H9 (cell line): ENCODE measurements at places on chromosomes 12 and 14.

GRCh38 chr14:67228325-67228984, 12.8 kb upstream of the PALS1 start:
- no peak for DNase-seq

- no peak for DNase-seq
These were observed 34.8 kb upstream of the MAPKAPK5 start for GRCh38 chr12:111807232-111807631.

- no peak for DNase-seq
These were observed 1044.8 kb downstream of the BCL11B start for GRCh38 chr14:98227000-98227726.

DNA sequence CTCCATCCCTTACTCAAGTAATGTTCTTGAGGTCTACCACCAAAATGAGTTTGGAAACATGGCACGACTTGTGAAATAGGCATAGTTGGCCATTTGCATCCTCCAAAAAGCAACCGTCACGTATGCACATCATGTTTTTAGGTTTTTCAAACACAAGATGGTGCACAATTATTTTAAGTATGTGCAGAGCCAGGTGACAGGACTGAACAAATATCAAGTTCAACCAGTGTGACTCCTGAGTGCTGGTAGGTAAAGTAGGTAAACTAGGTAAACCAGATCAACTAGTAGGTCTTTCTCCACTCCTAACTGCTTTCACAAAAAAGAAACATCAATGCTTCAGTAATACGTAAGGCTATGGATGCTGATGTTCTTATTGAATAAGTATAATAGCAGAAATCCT, 39.1 kb downstream of the FGD6 start:
- no peak for DNase-seq

DNA sequence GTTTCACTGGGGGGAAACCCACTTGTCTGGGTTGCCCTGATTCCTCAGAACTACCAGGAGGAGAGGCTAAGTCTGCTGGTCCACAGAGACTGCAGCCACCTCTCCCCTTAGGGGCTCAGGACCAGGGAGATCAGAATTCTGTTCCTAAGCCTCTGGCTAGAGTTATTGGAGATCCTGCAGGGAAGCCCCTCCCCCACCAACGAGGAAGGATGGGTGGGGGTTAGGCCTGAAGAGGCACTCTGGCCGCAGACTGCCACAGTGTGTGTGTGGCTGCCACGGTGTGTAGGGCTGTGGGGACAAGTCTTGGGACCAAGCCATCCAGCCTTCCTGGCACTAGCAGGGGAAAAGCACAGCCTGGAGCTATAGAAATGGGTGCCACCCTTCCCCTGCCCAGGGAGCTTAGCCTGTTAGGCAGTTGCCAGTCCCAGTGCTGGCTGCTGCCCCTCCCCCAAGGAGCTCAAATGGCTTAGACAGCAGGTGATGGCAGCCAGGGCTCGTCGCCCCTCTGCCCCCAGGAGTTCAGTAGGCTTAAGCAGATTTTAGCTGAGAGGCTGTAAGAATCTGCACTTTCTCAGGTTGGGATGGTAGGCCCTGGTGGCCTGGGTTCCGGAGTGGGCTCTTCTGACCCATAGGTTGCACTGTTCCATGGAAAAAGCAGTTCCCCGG, 107.7 kb downstream of the ERGIC2 start:
- peak; percentile 40 for DNase-seq

DNA sequence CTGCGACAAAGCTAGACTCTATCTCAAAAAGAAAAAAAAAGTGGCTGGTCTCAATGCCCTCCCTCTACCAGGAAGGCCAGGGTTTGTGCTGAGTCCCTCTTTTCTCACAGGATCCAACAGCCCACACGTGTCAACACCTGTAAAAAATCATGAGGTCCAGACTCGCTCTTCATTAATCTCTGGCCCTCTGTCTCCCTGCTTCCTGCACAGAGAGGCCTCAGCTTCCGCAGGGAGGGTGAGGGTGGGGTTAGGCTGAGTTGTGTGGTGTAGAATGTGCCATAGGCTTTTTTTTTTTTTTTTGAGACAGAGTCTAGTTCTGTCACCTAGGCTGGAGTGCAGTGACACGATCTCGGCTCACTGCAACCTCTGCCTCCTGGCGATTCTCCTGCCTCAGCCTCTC, 6.1 kb downstream of the CFAP73 start:
- DNase-seq = no peak

- no peak for DNase-seq
These were observed 23.1 kb downstream of the GMFB start for GRCh38 chr14:54465654-54466053.

- DNase-seq = no peak
These were observed 90.9 kb downstream of the TMEM121 start for GRCh38 chr14:105617201-105617777.

DNA sequence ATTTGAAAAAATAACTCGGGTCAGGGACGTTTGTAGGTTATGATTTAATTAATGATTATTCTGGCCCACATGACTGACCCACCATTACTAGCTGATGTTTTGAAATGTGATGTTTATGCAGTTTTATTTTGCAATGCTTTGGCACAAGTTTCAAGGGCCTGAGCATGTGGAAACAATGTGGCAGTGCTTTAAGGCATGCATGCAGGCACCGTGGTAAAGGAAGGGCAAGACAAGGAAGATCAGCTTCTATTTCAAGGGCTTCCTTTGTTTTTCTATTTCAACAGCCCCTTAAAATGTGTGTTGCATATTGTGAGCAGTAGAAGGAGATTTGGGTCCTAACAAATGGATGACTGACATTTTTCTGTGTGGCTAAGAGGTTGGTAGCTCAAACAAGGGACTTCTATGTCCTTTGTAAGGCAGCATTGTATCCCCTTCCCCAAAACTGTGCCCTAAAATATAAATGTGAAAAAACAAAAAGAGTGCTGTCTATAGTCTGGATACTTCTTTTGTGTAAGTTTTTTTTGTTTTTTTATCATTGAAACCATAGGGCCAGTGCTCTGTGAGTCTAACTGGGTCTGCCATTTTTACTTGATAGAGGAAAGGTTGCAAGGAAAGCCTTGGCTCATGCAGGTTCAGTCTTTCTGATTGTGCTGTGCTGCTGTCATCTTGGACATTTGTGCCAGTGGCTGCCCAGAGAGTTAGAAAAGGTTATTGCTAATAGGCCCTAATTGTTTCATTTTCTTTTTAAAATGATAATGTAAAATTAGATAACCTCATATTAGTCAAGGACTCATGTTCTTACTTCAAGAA, 103.5 kb downstream of the FGD4 start:
- no peak for DNase-seq

GRCh38 chr12:77001276-77001675, 64.1 kb downstream of the E2F7 start:
- no peak for DNase-seq

DNA sequence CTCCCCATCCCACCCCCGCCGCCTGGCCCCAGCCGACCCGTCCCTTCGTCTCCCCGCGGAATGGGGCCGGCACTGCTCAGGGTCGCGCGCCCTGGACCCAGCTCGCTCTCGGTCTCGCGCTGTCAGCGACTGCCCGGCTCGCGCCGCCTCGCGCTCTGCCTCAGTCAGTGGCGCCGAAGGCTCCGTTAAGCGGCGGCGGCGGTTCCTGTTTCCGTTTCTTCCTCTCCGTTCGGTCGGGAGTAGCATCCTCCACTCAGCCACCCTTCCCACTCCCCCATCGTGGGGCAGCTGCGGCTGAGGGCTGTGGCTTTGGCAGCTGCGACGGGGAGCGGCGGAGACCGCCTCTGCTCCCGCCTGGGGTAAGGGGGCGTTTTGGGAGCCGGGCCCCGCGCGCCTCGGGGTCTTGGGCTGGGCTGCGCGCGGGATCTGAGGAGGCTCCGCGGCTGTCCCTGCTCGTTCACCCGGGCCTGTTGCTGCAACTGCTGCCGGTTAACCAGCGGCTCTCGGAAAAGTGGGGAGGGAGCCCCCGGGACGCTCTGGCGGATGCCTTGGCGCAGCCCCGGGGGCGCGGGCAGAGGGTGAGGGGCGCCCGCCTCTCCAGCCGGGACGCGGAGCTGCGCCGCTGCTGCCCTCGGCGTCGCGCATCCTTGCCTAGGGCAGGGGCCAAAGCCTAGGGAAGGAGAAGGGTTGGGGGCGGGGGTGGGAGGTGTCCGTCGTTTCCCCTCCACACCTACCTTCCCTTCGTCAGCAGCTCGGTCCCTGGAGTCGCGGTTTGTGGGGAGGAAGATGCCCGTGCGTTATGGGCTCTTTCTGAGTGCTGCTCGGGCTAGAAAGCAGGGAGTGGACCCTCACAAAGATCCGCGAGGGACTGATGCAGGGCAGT, 567 bp downstream of the FUT8 start:
- peak; percentile 62 for DNase-seq

- DNase-seq = no peak
These were observed 26.2 kb downstream of the C2CD5 start for GRCh38 chr12:22518060-22518719.

DNA sequence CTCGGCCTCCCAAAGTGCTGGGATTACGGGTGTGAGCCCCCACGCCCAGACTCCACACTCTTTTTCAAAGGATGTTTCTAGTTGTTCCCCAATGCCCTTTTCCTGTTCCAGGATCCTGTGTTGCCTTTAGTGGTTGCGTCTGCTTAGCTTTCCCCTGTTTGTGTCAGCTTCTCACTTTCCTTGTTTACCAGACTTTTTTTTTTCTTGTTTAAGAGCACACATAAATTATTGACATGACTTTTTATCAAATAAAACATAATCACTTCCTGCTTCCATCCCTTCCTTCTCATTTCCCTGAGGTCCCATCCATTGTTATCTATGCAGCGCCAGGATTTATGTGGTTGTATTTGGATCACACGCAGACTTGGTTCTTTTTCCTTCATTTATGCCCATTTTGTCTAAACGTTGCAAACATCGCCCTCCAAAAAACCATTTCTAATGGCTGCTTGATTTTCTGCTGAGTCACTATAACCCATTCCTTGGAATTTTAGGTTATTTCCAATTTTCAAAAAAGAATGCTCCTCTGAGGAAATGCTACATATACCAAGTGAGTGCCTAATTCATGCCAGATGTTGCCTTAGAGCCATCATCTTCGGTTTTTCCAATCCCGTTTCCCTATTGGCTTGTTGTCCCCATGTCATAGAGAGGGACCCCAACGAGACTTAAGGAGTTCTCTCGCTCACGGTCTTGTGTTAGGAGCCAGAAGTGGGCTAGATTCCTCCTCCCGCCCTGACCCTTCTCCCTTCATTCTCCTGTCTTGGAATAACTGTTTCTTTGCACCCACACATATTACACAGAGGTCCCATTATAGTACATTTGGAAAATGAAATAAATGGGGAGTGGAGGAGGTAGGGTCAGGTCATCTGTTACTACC, 13.5 kb upstream of the CYP46A1 start:
- no peak for DNase-seq

GRCh38 chr14:91554535-91555332, 44.6 kb upstream of the PPP4R3A start:
- DNase-seq = no peak

GRCh38 chr12:127334912-127335644, 931.9 kb upstream of the TMEM132C start:
- DNase-seq = no peak
